Kidney epithelial cell (primary cell): ENCODE measurements at places on chromosomes 3 and 15.

GRCh38 chr3:126826693-126827092 is 122.7 kb downstream of the CHCHD6 start:
- no peak for DNase-seq

DNA sequence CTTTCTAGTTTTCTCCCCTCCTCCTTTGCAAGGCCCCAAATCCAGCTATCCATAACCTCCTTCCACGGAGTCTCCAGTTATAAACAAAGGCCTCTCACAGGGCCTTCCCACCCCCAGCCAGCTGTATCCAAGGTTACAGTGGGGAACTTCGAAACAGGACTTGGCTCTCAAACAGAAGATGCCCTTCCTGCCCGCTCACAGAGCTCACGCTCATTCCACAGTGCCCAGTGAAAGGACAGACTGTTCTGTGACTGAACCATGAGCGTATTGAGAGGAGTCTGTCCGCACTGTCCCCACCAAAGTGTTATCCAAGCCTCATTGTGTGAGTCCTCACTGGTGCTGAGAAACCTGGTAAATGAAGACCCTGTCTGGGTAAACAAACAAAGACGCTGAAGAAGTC is 35.4 kb downstream of the ARHGAP31 start:
- DNase-seq = no peak

DNA sequence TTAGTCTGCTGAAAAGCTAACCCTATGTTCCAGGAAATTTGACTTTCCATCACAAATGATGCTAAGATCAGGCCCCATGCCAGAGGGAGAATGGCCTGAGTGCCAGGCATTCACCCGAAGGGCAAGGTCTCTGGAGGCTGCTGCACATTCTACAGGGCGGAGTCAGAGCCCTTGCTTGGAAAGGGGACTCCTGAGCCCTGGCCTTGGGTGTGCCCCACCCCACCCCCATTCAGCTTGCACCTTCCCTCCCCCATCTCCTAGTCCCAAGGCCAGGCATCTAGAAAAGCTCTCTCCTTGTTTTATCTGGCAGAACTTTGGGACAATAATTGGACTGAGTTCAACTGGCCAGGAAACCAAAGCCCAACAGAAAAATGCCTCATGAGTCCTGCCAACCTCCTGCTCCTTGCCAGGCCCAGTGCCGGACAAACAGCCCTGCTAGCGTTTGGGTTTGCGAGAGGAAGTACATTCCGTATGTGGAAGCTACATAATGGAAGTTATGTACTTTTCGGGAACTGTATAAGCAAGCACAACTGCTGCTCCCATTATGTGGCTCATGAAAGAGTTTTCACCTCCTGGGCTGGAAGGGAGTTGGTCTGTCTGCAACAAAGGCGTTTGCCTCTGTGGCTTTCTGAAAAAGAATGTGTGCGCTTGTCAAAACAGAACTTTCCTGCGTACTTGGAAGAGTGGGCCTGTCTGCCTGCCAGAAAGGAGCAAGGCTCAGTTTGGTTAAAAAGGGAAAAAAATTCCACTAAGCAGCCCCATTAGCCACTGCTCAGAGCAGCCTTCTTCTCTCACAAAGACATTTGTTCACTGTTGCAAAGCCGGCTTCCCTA is 321.5 kb upstream of the CTNNB1 start:
- DNase-seq = no peak

GRCh38 chr3:13457593-13457992 is 22.5 kb upstream of the HDAC11 start:
- no peak for DNase-seq

GRCh38 chr3:99330924-99331532 is 307.4 kb upstream of the COL8A1 start:
- DNase-seq = no peak

DNA sequence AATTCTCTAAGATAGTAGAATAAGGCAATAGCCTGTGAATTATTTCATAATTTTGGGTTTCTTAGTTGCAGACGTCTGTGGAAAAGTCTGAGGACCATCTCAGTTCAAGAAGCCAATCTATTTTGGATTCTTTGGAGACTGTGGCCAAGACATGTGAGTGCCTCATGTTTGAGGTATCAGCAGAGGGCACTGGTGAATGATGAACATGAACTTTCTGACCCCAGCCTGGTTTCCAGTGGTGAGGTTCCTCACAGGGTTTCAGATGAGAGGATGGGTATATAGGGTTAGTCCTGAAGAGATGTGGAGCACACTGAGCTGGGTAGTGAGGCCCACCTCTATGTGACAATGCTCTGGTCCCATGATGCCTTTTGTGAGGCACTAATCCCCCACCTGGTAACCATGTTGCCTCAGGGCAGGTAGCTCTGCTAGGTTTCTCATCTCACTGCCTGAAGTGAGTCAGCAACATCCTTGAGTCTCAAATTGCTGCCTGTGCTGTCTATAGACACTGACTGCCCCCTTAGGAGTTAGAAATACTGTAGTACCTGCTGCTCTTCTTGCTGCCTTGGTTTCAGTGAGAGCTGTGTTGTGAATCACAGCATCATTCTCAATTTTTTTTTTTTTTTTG is 32.3 kb downstream of the C3orf62 start:
- no peak for DNase-seq

DNA sequence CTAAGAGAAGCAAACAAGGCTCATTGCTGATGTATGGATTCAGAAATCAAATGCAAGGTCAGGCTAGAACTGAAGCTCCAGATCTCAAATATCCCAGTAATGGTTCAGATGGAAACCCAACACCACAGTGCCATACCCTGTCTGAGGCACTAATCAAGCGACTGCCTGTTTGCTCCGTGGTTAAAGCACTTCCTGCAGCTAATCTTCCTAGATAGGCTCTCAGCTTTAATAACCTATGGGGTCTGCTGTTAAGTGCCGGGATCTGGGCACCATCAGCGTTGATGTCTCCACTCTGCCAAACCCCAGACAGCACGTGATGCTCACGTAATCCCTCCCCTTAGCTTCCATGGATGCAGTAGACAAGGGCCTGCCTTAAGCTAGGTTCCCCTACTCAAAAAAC is 262.6 kb downstream of the MECOM start:
- DNase-seq = no peak

- DNase-seq = no peak
Measured at GRCh38 chr3:46946416-46946815, 30.1 kb downstream of the CCDC12 start.

- no peak for DNase-seq
Measured at GRCh38 chr15:50210462-50211157, 28.6 kb downstream of the SLC27A2 start.

DNA sequence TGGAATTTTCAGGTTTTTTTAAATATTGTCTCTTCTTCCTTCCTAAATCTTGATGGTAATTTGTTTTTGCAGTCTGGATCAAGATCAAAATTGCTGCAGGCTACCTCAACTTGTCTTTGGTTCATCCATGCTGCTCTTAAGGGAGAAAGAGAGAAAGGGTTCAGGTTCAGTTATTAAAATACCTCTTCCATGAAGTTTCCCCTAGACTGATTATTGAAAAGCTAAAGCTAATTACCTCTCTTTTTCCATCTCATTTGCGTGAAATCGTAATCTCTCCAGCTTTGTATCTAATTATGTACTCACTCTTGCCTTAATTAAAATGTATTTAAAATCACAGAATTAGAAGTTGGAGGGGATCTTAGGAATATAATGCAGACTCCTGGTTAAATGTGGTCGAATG is 52.7 kb downstream of the SLC28A2 start:
- DNase-seq = no peak

DNA sequence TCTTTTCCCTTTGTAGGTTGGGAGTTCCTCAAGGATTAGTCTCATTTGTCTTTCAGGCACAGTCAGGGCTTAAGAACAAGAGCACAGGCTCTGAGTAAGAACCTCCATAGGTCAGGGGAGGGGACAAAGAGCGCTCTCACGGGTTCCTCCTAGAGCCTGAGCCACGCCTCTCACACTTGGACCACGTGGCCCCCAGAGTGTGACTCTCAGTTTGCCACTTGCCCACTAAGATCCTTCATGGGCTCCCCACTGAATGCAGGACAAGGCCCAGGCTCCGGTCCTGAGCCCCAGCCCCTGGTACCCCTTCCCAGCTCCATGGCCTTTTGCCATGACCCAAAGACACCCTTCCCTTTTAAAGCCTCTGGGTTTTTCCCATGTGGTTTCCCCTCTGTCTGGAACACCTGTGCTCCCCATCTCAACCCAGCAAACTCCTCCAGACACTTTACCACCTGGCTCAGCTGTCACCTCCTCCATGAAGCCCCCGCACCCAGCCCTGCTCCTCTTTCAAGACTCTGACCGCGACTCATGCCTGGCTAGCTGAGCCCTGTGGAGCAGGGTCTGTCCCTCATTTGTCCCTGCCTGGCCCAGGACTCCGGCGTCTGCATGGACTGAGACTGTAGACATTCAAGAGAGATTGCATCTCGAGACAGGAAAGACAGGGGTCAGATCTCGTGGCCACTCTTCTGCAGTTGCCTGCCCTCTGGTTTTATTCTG is 32.7 kb downstream of the IQSEC1 start:
- no peak for DNase-seq

GRCh38 chr3:169822983-169823382 is 10.3 kb upstream of the LRRC34 start:
- DNase-seq = no peak

DNA sequence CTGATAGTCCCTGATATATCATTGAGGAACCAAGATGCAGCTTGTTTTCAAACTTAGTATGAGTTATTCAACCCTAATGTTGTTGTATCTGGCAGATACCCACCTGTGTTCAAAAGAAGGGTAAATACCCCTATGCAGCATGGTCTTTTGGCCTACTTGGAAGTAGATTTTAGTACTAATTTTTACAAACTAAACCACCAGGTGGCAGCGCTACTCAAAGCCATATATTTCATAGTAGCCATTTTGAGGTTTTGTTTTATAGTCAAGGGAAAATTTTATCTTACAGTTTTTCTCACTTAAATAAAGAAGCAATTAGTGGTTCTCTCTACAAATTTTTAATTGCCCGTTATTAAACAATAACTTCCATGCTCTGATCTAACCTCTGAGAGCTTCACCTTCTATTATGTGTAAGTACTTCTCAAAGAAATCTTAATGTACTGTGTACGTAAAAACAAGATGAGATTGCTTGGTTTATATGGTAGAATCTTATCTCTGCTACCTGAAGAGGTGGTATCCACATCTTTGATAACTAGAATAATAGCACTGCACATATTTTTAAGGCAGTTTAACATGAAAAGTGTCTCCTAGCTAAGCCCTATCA is 31.5 kb upstream of the MLF1 start:
- peak; percentile 4 for DNase-seq

DNA sequence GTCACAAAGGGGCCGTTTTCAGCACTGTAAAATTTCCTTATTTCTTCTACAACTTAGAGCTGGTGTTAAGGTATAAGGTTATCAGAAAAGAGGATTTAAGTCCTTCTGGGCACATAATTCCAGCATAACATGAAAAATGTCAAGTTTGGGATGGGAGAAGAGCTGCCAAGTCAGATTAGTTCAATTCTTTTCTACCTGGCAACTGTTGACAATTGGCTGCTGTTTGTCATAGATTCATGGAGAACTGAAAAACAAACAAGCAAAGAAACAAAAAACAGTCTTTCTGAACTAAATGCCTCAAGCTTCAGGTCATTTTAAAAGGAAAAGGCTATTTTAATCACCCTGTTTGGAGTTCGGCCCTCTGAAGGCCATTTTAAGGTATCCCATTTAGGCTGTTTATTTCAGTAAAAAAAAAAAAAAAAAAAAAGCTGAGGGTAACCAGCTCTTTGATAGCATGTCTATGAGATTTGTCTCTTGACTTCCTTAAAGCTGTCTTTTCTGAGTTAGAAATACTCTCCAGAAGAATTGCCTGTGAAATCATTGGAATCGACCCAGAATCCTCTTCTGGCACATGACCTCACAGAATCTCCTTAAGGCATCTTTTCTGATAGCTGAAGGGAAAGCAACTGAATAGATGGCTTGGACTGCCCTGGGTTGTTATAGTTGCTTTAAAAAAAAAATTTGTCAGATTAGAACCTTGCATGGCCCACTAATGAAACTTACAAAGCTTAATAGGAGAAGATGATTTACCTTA is 173.3 kb downstream of the SEMA6D start:
- no peak for DNase-seq

- peak; percentile 68 for DNase-seq
Measured at GRCh38 chr3:133535971-133536881, 37.3 kb upstream of the CDV3 start.

DNA sequence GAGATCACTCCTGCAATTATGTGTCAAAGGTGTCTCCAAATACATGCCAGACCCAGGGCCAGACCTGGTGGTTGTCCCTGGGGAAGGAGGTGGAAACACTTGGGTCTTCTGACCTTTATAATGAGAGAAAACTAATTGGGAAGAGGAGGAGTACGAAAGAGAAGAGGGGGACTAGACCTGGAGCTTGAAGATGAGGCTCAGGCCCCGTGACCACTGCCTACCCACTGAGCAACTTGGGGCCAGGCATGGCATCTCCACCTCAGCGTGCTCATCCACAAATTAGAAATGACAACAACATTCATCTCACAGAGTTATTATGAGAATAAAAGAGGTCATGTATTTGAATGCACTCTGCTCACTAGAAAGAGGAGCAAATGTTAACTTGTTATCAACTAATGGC is 19.4 kb upstream of the SPTBN5 start:
- no peak for DNase-seq
